Activated B cell treated with CpG ODN at 0.5 μM for 24 hours (primary cell): ENCODE measurements at places on chromosomes 12 and 14.

- H3K4me3 ChIP-seq, result no peak overlapping the region
- H3K4me1 ChIP-seq, result peaks cover 47% of the 10 kb centered on the region
- no peaks in the 10 kb centered on the region for H3K36me3 ChIP-seq
- no peaks in the 10 kb centered on the region for H3K27me3 ChIP-seq
- DNase-seq, result no peak
These were observed 5.0 kb upstream of the FBRSL1 start for GRCh38 chr12:132484891-132485441.

- H3K27ac ChIP-seq, result no peak overlapping the region
- peaks cover 56% of the 10 kb centered on the region for H3K36me3 ChIP-seq
- H3K27me3 ChIP-seq, result no peaks in the 10 kb centered on the region
- no peaks in the 10 kb centered on the region for H3K4me1 ChIP-seq
- H3K4me3 ChIP-seq, result no peak overlapping the region
- no peak for DNase-seq
These were observed 25.9 kb downstream of the SLC11A2 start for GRCh38 chr12:51000245-51000644.

- no peaks in the 10 kb centered on the region for H3K36me3 ChIP-seq
- peaks cover 25% of the 10 kb centered on the region for H3K4me1 ChIP-seq
- peak overlapping the region; percentile 41 for H3K27ac ChIP-seq
- peaks cover 22% of the 10 kb centered on the region for H3K27me3 ChIP-seq
- H3K4me3 ChIP-seq, result peak overlapping the region; percentile 19
- peak; percentile 52 for DNase-seq
These were observed 3.0 kb downstream of the SDSL start for GRCh38 chr12:113424915-113425823.

DNA sequence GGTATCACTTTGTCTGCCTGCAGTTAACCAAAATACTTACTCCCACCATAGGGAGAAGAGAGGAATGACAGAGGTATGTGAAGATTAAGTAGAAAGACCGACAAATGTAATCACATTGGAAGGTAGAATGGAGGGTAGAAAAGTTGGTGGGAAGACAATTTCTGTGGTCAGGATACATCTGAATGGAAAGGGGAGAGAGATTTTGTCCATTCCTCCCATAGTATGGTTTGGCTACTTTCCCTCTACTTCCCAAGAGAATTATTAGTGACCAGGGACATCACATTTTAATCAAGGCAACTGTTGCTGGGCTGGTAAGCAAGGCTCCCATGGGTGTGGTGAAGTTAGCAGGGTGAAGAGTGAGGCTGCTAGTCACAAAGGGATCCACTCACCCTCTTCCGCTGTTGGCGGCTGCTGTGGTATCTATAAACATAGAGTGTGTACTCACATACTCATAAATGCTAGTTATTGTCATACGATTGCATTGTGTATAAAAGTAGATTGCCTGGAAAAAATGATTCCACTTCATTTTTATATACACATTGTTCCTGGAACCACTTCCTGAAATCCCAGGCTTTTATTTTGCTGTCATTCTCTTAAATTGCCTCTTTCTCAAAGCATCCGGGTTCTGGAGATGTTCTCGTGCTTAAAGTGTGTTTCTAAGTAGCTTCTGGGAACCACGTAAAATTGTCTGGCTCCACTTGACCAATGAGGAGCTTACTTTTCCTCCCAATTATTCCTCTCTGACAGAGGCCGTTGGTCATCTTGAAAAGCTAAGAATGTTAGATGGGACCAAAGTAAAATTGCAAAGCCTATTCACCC lies 413.1 kb downstream of the ZFP36L1 start:
- no peaks in the 10 kb centered on the region for H3K36me3 ChIP-seq
- H3K27ac ChIP-seq, result no peak overlapping the region
- H3K4me1 ChIP-seq, result peaks cover 63% of the 10 kb centered on the region
- no peak for DNase-seq
- no peaks in the 10 kb centered on the region for H3K27me3 ChIP-seq

GRCh38 chr14:26606729-26607312 lies 9.0 kb upstream of the NOVA1 start:
- no peaks in the 10 kb centered on the region for H3K27me3 ChIP-seq
- H3K36me3 ChIP-seq, result no peaks in the 10 kb centered on the region
- H3K27ac ChIP-seq, result no peak overlapping the region
- H3K4me1 ChIP-seq, result no peaks in the 10 kb centered on the region

DNA sequence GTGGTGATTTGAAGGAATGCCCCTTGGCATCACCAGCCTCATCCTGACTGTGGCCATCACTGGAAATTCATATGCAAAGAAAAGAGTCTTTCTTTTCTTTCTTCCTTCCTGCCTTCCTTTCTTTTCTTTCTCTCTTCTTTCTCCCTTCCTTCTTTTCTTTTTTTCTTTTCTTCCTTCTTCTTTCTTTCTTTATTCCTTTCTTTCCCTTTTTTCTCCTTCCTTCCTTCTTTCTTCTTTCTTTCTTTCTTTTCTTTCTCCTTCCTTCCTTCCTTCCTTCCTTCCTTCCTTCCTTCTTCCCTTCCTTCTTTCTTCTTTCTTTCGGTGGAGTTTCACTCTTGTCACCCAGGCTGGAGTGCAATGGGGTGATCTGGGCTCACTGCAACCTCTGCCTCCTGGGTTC lies 58.0 kb upstream of the TMEM132D start:
- H3K27me3 ChIP-seq, result no peaks in the 10 kb centered on the region
- H3K36me3 ChIP-seq, result no peaks in the 10 kb centered on the region
- DNase-seq, result no peak
- no peak overlapping the region for H3K27ac ChIP-seq

DNA sequence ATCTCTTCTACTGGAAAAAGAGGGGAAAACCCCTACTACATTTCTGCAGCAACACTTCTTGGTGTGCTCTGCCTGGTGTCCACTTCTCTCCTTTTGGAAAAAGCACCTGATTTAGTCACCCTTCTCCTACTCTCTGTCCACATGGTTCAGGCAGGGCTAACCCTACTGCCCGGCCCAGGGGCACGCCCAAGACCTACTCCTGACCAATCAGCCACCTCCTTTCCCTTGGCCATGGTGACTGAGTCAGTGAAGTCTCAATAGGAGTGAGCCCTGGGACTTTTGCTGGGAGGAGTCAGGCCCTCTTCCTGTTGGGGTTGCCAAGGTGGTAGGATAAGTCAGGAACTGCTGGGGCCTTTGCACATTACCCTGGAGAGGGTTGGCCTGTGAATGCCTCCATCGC lies 52.5 kb upstream of the MYL2 start:
- H3K36me3 ChIP-seq, result no peaks in the 10 kb centered on the region
- no peak for DNase-seq
- peaks cover 15% of the 10 kb centered on the region for H3K27me3 ChIP-seq
- H3K4me1 ChIP-seq, result no peaks in the 10 kb centered on the region

GRCh38 chr12:81627336-81628189 lies 131.6 kb downstream of the PPFIA2 start:
- DNase-seq, result no peak
- no peaks in the 10 kb centered on the region for H3K4me1 ChIP-seq
- no peak overlapping the region for H3K4me3 ChIP-seq
- H3K36me3 ChIP-seq, result no peaks in the 10 kb centered on the region
- no peaks in the 10 kb centered on the region for H3K27me3 ChIP-seq

GRCh38 chr12:65500091-65500900 lies 221.8 kb downstream of the MSRB3 start:
- no peak overlapping the region for H3K27ac ChIP-seq
- no peaks in the 10 kb centered on the region for H3K27me3 ChIP-seq
- DNase-seq, result no peak
- no peaks in the 10 kb centered on the region for H3K36me3 ChIP-seq

DNA sequence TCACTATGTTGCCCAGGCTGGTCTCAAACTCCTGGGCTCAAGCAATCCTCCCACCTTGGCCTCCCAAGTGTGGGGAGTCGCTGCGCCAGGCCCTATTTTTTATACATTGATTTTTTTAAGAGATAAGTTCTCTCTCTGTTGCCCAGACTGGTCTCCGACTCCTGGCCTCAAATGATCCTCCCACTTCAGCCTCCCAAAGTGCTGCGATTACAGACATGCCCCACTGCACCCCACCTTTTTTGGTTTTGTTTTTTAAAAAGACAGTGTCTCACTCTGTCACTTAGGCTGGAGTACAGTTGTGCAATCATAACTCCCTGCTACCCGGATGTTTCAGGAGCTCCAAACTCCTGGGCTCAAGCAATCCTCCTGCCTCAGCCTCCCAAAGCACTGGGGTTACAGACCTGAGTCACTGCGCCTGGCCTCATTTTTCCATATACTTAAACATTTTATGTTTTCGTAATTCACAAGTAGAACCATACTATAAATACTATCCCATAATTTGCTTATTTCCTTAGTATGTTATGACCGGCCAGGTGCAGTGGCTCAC lies 16.8 kb downstream of the HECTD1 start:
- H3K4me1 ChIP-seq, result peaks cover 30% of the 10 kb centered on the region
- no peak overlapping the region for H3K4me3 ChIP-seq
- H3K27ac ChIP-seq, result no peak overlapping the region
- peaks cover 46% of the 10 kb centered on the region for H3K36me3 ChIP-seq

DNA sequence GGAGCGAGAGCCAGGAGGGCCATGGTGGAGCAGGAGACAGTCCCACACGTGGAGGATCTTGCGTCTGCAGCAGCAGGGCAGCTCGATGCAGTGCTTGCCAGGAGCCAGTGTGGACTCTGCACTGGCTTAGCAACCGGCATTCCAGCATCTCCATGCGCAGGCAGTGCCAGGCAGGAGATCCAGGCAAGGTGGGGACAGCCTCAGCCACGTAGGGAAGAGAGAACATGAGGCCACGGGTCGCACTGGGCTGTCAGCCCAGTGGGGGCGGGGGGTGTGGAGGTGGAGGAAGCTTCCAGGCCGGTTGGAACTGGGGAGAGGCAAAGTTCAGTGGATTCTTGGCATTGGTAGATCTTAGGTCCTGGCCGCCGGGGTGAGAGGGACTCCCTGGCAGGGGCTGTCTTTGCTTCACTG lies 121.0 kb upstream of the EVL start:
- DNase-seq, result no peak
- H3K27me3 ChIP-seq, result peaks cover 39% of the 10 kb centered on the region
- H3K27ac ChIP-seq, result no peak overlapping the region
- no peaks in the 10 kb centered on the region for H3K36me3 ChIP-seq
- H3K4me3 ChIP-seq, result no peak overlapping the region
- peaks cover 10% of the 10 kb centered on the region for H3K4me1 ChIP-seq

DNA sequence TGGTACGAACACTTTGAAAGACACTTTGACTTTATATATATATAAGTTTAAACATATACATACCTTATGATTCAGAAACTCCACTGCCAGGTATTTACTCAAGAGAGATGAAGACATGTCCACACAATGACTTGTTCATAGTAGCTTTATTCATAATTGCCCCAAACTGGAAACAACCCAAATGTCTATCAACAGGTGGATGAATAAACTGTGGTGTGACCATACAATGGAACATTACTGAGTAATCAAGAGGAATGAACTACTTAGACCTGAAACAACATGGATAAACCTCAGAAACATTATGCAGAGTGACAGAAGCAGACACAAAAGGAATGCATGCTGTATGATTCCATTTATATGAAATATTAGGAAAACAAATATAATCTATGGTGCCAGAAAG lies 71.1 kb downstream of the PPP1R36 start:
- no peak for DNase-seq
- no peak overlapping the region for H3K4me3 ChIP-seq
- H3K4me1 ChIP-seq, result no peaks in the 10 kb centered on the region
- H3K36me3 ChIP-seq, result no peaks in the 10 kb centered on the region
- peaks cover 11% of the 10 kb centered on the region for H3K27me3 ChIP-seq

DNA sequence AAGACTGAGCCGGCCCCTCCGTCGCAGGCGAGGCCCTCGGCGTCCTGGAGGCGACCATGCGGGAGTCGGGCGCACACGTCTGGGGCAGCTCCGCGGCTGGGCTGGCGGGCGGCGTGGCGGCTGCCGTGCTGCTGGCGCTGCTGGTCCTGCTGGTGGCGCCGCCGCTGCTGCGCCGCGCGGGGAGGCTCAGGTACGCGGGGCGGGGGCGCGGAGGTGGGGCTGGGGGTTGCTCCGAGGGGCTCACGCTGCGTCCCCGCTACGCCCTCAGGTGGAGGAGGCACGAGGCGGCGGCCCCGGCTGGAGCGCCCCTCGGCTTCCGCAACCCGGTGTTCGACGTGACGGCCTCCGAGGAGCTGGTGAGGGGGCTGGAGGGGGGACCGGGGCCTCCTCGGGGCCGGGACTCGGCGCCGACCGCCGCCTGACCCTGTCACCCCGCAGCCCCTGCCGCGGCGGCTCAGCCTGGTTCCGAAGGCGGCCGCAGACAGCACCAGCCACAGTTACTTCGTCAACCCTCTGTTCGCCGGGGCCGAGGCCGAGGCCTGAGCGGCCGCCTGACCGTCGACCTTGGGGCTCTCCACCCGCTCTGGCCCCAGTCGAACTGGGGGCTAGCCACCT lies 7.8 kb downstream of the AMN start:
- peaks cover 10% of the 10 kb centered on the region for H3K36me3 ChIP-seq
- H3K4me1 ChIP-seq, result peaks cover 17% of the 10 kb centered on the region
- no peak for DNase-seq

DNA sequence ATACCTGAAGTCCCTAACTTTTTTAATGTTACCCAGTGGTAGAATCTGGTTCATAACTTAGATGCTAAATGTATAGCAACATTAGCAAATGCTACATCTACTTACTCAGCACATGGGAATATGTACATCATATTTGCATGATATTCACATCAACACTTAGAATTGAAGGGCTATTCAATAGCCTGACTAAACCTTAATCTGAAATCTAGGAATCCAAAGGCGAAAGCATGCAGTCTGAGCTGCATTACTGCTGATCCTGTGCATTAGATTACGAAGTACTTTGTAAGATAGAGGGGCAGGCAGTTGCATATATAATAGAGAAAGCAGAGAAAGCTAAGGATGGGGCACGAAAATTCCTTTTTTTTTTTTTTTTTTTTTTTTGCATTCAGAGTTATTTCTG lies 40.4 kb downstream of the SLC38A4 start:
- no peak for DNase-seq
- no peak overlapping the region for H3K27ac ChIP-seq
- H3K36me3 ChIP-seq, result no peaks in the 10 kb centered on the region
- H3K27me3 ChIP-seq, result peaks cover 10% of the 10 kb centered on the region
- no peak overlapping the region for H3K4me3 ChIP-seq

DNA sequence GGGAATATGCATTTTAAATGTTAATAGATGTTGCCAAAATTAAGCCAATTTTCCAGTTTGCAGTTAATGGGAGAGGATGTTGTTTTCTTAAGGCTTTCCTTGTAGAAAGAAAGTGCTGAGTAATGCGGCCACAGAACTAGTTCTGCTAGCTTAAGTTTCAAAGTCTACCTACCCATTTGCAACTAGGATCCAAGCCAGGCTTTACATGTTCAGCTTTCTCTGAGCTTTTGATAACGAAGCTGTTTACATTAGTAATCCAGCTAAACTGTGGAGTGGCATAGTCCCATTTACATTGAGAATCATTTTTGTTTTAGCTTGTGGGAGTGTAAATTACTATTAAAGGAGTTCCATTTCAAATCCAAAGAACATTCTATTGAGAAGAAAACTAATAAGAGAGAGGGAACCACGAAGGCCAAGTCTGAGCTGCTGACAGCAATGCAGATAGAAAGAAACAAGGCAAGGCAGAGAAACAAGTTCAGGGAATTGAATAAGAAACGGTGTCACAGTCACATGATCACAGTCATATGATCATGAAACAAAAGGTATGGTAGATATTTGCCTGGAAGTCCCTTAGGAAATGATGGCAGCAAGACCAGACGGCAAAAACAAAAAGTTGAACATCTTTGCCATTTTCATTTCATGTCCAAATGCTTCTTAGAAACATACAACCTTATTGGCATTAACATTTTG lies 274.9 kb downstream of the PAWR start:
- H3K27ac ChIP-seq, result no peak overlapping the region
- DNase-seq, result no peak
- no peak overlapping the region for H3K4me3 ChIP-seq
- H3K36me3 ChIP-seq, result no peaks in the 10 kb centered on the region

GRCh38 chr14:60514741-60515491 lies 6.0 kb downstream of the SIX6 start:
- no peak overlapping the region for H3K27ac ChIP-seq
